ENCODE measurements at places on chromosomes 12 and 14. TPM values are rescaled to one million over a fixed set of nuclear protein-coding genes. Genes with fewer than 3 reads are reported as not detected.

- no peaks in the 10 kb centered on the region for H3K36me3 ChIP-seq
- H3K27me3 ChIP-seq = no peaks in the 10 kb centered on the region
- no peaks in the 10 kb centered on the region for H3K4me1 ChIP-seq
- H3K27ac ChIP-seq = no peak overlapping the region
These were observed 25.4 kb upstream of the PWP1 start for GRCh38 chr12:107660235-107660634.

DNA sequence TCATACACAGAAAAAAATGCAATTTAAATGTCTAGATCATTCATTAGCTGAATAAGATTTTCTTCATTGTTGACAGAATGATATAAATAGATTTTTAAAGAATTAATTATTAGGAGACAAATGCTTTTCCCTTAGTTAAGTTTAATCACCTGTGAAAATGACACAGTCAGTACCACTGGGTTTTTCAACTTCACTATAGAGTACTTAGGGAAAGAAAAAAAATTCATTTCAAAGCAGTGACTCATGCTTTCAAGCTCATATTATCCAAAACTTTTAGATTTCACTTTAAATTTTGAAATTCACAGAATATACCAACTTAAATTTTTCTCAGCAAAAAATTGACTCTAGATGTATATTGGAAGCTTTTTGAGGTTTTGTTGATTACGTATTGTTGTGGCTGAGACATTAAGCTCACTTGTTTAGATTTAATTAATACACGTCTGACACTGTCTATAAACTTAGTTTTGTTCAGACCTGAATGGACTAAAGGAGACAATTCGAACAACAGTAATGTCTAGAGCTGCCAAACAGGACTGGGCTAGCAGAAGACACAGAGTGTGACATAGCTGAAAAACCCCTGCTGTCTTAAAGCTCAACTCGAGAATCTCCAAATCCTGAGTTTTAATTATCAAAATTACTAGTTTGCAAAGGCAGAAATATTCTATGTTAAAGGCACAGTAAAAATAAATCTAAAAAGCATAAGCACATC, 1.6 kb downstream of the MGAT4C start:
- no peaks in the 10 kb centered on the region for H3K36me3 ChIP-seq
- peak overlapping the region; percentile 52 for H3K4me3 ChIP-seq
- no peaks in the 10 kb centered on the region for H3K27me3 ChIP-seq
- DNase-seq = no peak
- peak overlapping the region; percentile 98 for H3K27ac ChIP-seq
- H3K4me1 ChIP-seq = peaks cover 31% of the 10 kb centered on the region

- no peaks in the 10 kb centered on the region for H3K27me3 ChIP-seq
- H3K36me3 ChIP-seq = no peaks in the 10 kb centered on the region
- peak; percentile 14 for DNase-seq
- H3K27ac ChIP-seq = peak overlapping the region; percentile 56
- H3K4me3 ChIP-seq = peak overlapping the region; percentile 76
- no peaks in the 10 kb centered on the region for H3K4me1 ChIP-seq
These were observed 559 bp downstream of the SYNJ2BP start for GRCh38 chr14:70416338-70416724.

- H3K36me3 ChIP-seq = peaks cover 55% of the 10 kb centered on the region
- H3K27ac ChIP-seq = no peak overlapping the region
- H3K4me3 ChIP-seq = no peak overlapping the region
These were observed 77.2 kb downstream of the BAZ1A start for GRCh38 chr14:34797747-34798583.

GRCh38 chr12:89975574-89975973, 266.9 kb upstream of the ATP2B1 start:
- peaks cover 26% of the 10 kb centered on the region for H3K4me1 ChIP-seq
- no peaks in the 10 kb centered on the region for H3K27me3 ChIP-seq
- DNase-seq = no peak
- H3K4me3 ChIP-seq = no peak overlapping the region
- no peaks in the 10 kb centered on the region for H3K36me3 ChIP-seq
- H3K27ac ChIP-seq = no peak overlapping the region

- no peaks in the 10 kb centered on the region for H3K4me1 ChIP-seq
- no peaks in the 10 kb centered on the region for H3K36me3 ChIP-seq
- H3K27ac ChIP-seq = no peak overlapping the region
- no peak overlapping the region for H3K4me3 ChIP-seq
These were observed 248.7 kb upstream of the EGLN3 start for GRCh38 chr14:34199585-34199984.

DNA sequence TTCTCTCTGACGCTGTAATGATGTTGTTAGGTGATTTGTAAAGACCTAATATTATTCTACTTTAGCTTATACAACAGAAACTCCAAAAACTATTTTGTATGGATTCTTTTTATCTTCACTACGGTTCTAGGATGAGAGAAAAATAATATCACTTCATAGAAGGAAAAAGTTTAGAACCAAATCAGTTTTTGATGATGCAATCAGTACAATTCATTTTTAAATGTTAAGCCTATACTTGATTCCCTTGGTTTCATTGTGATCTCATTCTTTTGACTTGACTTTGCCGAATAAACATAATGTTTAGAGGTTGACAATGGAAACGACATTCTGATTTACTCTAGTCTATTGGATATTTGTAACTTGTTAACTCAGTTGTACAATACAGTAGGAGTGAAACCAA, 24.6 kb upstream of the ERGIC2 start:
- DNase-seq = no peak
- no peaks in the 10 kb centered on the region for H3K4me1 ChIP-seq
- H3K27ac ChIP-seq = no peak overlapping the region
- no peaks in the 10 kb centered on the region for H3K27me3 ChIP-seq

DNA sequence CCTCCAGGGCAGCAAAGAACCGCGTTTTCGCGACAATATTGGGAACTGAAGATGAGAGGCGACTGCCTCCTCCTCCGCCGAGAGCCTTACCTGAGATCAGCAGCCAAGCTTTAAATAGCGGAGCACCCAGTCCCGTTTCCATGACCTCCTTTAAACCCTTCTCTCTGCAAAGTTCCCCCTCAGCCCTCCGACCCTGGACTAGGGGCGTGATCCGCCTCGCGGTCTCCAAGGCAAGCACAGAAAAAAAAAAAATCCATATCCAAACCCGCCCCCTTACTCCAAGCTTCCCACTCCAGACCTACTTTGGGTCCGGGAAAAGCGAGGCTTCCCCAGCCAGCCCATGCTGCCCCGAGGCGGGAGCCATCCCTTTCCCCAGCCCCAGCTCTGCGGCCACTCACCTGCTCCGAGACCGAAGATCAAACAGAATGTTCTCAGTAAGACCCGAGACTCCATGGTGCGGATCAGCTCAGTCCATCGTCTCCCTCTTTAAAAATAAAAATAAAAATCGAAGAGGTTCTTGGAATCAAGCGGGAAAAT, 630 bp downstream of the NELL2 start:
- no peaks in the 10 kb centered on the region for H3K27me3 ChIP-seq
- H3K4me1 ChIP-seq = peaks cover 15% of the 10 kb centered on the region
- peaks cover 49% of the 10 kb centered on the region for H3K36me3 ChIP-seq
- H3K4me3 ChIP-seq = peak overlapping the region; percentile 95
- peak overlapping the region; percentile 96 for H3K27ac ChIP-seq

DNA sequence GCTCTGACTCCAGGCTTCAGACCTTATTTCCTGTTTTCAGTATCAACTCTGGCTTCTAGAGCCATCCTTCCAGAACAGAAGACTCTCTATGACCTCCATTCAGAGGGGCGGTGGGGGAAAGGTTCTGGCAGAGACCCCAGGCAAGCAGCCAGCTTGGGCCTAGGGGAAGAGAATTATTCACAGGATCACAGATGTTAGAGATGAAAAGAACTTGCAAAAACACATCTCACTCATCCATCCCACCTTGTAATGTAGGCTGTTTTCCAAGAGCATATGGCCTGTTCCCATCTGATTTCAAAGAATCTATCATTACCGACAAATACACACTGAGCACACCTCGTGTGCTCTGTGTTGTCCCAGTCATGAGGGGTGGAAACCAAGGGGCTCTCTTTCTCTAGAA, 131.9 kb downstream of the GRIN2B start:
- H3K27me3 ChIP-seq = peaks cover 28% of the 10 kb centered on the region
- no peaks in the 10 kb centered on the region for H3K36me3 ChIP-seq
- H3K4me3 ChIP-seq = no peak overlapping the region
- H3K4me1 ChIP-seq = no peaks in the 10 kb centered on the region
- no peak overlapping the region for H3K27ac ChIP-seq

GRCh38 chr12:82857911-82858533, 171.3 kb downstream of the TMTC2 start:
- H3K27ac ChIP-seq = no peak overlapping the region
- no peaks in the 10 kb centered on the region for H3K27me3 ChIP-seq
- no peak overlapping the region for H3K4me3 ChIP-seq
- peaks cover 11% of the 10 kb centered on the region for H3K4me1 ChIP-seq
- no peak for DNase-seq

DNA sequence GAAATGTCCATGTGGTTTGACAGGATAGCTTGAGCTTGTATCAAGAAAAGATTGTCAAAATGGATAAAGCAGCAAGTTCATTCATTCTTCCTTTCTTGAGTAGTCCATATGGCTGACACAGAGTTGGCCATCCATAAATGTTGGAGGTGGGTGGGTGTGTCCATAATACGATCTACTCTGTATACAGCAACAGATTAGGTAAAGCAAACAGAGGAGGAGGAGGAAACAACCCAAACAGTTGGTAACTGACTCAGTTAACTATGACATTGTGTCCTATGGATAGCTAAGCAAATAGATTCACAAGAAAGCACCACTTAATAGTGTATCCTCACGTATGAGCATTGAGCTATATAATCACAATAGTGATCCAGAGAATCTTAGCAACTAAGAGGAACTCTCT, 144.0 kb downstream of the EGLN3 start:
- no peaks in the 10 kb centered on the region for H3K36me3 ChIP-seq
- H3K4me1 ChIP-seq = peaks cover 22% of the 10 kb centered on the region
- no peak overlapping the region for H3K27ac ChIP-seq

DNA sequence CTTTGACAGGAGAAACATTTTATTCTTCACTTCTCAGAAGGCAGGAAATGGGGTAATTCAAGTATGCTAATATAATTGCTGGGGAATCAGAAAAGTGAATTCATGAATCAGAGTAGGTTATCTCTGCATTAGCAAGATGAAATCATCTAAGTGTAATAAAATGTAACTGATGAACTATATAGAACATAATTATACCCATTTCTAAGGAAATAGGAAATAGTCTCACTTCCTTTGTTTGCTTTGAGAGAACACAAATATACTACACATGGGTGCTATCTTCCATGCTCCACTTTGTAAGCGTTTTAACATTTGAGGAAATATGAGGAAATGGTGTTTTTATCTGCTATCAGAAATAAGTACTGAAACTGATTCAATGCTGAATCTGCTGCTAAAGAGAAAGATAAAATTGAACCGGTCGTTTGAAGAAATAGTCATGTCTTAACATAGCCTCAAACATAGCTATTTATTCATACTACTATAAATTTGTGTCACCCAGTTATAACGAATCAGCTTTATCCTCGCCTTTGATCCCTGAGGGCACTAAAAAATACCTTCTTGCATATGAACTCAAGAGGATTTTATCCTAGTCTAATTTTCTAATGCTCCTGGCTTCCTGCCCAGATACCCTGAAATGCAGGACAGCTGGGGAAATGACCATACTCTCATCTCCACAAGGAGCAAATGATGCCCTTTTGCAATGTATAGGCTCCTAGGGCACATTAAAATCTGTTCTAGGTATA, 696.0 kb downstream of the C12orf50 start:
- peak overlapping the region; percentile 10 for H3K27ac ChIP-seq
- no peak overlapping the region for H3K4me3 ChIP-seq
- DNase-seq = peak; percentile 80
- H3K4me1 ChIP-seq = peaks cover 15% of the 10 kb centered on the region
- H3K27me3 ChIP-seq = no peaks in the 10 kb centered on the region

- H3K4me1 ChIP-seq = no peaks in the 10 kb centered on the region
- no peak overlapping the region for H3K4me3 ChIP-seq
- H3K36me3 ChIP-seq = no peaks in the 10 kb centered on the region
- peaks cover 3% of the 10 kb centered on the region for H3K27me3 ChIP-seq
- DNase-seq = no peak
- H3K27ac ChIP-seq = no peak overlapping the region
These were observed 30.7 kb downstream of the VWF start for GRCh38 chr12:6093764-6094163.

DNA sequence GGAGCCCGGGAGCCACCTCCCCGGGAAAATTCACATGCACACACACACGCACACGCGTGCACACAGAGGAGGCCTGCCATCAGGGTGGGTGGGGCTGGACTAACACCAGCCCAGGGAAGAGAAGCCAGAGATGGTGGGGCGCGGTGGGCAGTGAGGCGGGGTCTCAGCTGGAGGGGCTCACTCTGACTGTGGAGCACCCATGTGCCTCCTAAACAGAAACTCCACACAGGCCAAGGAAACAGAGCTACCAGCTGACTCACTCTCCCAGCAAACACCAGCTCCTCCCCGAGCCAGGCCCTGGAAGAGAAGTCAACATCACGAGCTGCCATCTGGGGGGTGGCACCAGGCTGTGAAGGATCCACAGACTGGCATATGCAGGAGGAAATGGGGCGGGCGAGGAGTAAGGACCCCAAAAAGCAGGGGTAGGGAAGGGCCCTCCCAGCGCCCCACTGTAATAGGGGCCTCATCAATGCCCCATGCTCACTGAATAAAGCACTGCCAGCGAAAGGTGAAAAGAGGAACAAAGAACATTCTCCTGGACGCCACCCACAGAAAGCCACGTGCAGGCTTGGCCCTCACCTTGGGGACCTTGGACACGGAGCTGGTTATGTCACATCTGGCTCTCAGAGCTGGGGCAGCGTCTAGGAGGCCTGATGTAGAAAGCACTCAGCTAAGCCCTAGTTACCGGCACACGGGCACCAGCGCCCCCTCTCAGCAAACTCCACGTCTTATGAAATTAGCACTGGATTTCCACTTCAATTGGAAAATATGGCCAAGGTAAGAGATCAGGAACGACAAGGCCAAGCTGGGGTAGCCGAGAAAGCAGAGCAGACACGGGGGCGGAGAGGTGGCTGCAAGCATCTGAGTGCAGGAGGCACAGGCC, 8.4 kb upstream of the INF2 start:
- H3K4me3 ChIP-seq = peak overlapping the region; percentile 26
- no peaks in the 10 kb centered on the region for H3K36me3 ChIP-seq
- H3K4me1 ChIP-seq = peaks cover 58% of the 10 kb centered on the region

DNA sequence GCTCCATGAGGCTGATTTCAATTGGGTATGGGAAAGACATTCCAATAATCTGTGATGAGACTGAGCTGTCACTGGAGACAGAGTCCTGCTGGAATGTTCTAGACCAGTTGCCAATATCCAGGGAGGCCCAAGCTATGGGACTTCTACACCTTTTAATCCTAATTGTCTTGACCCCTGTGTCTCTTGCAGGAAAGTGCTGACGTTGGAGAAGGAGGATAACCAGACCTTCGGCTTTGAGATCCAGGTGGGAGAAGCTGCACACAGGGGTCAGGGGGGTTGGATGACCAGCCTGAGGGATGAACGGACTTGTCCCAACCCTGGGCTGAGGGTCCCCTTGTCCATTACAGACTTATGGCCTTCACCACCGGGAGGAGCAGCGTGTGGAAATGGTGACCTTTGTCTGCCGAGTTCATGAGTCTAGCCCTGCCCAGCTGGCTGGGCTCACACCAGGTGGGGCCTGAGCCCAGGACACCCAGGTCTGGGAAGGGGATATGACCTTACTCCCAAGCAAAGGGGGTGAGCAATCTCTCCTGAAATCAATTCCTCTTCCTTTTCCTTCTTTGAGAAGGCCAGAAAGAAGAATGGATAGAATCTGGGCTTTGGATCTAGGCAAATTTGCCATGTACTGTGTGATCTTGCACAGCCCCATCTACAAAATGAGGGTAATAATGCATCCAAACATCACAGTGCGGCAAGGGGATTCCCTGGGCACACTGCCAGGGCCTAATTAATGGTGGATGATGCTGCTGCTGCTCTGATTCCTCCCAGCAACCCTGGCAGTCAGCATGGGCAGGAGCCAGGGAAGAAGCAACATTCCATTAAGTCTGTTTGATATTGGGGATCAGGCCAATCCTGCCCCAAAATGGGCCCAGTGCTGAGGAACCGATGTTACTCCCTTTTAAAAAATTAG, 4.2 kb downstream of the TAMALIN start:
- no peak overlapping the region for H3K4me3 ChIP-seq
- H3K4me1 ChIP-seq = peaks cover 26% of the 10 kb centered on the region

Gene RNF212B
- not detected for total RNA-seq

Gene LAG3
- total RNA-seq = 4.1 TPM

Gene NFATC4
- total RNA-seq = 38.1 TPM
